ENCODE measurements at places on chromosomes 6 and 20.
A peak's percentile ranks its signal among the peaks of the same experiment; 100 is the strongest.

- DNase-seq, result no peak
Observed at GRCh38 chr6:4932228-4932903, 71.5 kb downstream of the RPP40 start.

DNA sequence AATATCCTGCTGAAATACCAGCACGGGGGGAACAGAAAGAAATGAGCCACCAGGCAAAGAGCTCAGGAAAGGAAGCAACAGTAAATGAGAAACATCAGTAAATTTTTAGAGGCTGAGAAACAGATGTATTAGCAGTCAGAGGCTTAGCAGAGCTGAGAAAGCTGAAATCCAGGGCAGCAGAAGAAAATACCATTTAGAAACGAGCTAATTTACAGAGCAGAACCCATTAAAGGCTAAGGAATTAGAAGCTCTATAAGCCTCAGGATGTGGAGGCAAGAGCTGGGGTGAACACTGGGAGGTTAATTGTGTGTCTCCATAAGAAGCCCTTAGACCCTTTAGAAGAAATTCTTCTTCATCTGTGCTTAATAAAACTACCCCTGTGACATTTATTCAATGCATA is 178.6 kb upstream of the RGS17 start:
- no peak for DNase-seq

GRCh38 chr6:168884646-168885086 is 369.0 kb downstream of the THBS2 start:
- DNase-seq, result peak; percentile 47

DNA sequence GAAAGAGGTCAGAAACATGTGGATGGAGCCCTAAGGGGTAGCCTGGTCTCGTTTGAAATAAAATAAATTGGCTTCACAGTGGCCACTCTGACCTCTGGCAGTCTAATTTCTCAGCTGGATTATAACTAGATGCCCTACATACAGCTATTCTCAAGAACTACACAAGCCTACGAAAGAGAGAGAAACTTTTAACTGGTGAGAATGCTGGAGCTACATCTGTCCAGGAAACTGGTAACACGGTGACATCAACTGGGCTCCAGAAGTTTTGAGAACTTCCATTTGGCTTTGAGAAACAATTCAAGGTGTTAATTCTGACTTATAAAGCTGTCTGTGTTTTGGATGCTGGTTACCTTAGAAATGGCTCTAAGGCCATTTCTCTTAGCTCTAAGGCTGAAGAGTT is 187.3 kb upstream of the TENT5A start:
- DNase-seq, result no peak

DNA sequence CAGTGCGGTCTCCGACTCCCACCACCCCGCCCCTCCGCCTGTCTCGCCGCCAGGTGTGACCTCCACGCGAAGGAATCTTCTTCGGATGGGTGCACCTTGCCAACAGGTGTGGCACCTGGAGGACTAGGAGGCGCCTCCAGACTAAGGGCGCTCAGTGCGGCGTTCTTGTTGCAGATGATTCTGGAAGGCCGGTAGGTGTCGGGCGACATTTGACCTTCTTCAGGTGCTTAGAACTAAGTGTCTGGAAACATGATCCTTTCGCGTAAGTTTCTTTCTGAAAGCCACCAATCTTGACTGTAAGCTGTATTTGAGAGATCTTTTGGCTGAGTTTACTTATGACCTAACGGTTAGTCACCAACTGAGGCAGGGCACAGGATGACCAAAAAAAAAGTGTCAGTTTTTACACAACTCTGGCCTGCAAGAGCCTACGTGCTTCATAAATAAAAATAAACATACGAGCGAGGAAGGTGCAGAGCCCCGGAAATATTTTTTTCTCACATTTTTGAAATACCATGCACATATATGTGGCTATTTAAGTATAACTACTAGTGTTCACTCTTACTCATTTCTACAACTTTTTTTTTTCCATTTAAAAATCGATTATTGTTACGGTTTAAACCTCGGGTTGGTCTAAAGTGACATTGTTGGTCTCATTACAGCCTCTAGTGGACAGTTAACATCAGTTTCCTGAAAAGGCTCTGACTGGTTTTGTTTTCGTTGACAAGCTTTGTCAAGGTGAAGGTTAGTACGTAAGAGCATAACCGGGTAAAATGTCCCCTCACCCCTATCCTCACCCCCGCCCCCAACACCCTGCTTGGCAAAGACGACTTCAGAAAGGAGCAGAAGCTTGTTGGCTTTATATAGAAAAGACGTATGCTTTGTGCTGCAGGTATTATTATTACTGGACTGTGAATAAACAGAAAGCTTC is 1.6 kb upstream of the ATXN1 start:
- peak; percentile 80 for DNase-seq

GRCh38 chr6:169837529-169838250 is 86.3 kb downstream of the ERMARD start:
- DNase-seq, result no peak

GRCh38 chr20:39944861-39945260 is 744.2 kb downstream of the MAFB start:
- DNase-seq, result no peak

DNA sequence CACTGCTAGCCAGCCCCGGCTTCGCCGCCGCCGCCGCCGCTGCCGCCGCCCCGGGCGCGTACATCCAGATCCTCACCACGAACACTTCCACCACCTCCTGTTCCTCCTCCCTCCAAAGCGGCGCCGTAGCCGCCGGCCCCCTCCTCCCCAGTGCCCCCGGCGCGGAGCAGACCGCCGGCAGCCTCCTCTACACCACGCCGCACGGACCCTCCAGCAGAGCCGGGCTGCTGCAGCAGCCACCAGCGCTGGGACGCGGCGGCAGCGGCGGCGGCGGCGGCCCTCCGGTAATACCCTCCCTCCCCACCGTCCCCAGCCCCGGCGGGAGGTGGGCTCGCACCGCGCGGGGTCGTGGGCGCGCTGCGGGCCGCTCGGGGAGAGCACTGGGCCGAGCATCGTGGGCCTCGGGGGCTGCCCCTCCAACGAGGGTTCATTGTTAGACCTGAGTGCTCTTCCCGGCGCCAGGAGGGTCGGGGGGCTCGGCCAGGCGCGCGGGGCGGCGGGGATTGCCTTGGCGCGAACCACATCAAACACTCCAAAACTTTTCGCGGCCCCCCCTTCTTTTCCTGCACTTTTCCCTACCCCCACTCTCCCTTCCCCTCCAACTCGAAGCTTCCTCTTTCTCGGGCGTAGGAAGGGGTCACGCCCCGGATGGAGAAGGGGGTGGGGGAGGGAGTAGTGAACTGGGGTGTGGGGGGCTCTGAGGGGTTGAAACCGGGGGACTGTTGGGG is 827 bp downstream of the E2F3 start:
- DNase-seq, result peak; percentile 49

DNA sequence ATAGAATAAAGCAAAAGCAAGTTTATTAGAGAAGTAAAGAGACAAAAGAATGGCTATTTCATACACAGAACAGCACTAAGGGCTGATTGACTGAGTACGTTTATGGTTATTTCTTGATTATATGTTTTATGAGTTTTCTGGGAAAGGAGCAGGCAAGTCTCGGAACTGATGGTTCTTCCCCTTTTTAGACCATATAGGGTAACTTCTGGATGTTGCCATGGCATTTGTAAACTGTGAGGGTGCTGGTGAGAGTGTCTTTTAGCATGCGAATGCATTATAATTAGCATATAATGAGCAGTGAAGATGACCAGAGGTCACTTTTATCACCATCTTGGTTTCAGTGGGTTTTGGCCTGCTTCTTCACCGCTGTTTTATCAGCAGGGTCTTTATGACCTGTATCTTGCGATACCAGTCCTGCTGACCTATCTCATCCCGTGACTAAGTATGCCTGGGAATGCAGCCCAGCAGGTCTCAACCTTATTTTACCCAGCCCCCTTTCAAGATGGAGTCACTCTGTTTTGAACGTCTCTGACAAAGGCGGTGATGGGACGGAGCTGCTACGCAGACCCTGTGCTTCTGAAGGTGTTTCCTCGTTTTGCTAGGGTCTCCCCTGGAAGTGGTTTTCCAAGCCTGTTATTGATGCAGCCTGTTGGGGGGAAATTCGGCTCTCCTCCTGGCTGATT is 45.4 kb upstream of the BMP6 start:
- DNase-seq, result no peak

DNA sequence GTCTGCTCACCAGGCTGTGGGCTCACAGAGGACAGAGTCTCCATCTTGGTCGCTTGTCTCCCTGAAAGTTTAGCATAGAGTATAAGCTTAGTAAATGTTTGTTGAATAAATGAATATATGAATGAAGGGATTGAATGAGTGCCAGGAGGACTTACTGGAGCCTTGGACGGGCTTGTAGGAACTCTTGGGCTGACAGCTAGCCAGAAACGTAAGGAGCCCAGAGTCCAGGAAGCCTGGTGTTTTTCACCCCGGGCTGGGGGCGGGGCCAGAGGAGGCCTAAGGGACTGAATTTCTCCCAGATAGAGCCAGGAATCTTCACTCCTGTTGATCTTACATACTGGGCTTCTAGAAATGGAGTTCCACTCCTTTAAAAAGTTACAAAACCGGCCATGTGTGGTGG is 68.5 kb upstream of the SRSF6 start:
- DNase-seq, result no peak

- no peak for DNase-seq
Observed at GRCh38 chr20:59078231-59078630, 35.6 kb upstream of the PRELID3B start.

DNA sequence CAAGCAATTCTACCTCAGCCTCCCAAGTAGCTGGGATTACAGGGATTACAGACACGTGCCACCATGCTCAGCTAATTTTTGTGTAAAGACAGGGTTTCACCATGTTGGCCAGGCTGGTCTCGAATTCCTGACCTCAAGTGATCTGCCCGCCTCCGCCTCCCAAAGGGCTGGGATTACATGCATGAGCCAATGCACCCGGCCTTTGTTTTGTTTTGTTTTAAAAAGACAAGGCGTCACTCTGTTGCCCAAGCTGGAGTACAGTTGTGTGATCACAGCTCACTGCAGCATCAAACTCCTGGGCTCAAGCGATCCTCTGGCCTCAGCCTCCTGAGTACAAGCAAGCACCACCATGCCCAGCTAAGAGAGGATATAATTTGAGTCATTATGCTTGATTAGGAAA is 5.4 kb downstream of the SERINC3 start:
- DNase-seq, result no peak

DNA sequence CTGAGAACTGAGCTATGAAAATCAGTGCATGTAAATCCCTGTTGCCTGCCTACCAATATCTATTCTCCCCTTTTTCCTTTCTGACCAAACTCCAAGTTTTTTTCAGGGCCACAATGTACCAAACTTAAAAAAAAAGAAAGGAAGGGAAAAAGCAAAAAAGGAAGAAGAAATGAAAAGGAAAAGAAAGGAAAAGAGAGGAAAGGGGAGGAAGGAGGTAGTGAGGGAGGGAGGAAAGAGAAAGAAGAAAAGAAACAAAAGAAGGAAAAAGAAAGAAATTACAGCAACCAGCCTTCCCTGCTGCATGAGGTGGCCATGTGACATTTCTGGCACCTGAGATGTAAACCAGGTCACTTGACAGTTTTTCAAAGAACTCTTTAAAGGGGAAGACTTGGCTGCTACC is 4.4 kb downstream of the CNKSR3 start:
- DNase-seq, result no peak

DNA sequence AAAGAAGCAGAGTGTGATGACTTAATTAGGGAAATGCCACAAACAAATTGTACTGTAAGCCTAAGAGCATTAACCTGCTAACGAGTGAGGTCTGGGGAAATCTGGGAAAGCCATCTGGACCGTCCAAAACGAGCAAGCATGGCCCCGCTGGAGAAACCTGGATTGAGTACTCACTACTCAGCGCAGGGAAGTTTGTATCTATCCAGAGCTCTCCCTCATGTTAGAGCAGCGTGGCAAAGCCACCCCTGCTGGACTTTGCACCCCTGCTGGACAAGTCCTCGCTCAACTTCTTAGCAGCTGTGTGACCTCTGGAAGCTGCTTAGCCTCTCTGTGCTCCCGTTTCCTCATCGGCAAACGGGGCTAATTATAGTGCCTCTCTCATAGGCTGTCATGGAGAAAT is 37.3 kb downstream of the PSMG4 start:
- DNase-seq, result no peak

DNA sequence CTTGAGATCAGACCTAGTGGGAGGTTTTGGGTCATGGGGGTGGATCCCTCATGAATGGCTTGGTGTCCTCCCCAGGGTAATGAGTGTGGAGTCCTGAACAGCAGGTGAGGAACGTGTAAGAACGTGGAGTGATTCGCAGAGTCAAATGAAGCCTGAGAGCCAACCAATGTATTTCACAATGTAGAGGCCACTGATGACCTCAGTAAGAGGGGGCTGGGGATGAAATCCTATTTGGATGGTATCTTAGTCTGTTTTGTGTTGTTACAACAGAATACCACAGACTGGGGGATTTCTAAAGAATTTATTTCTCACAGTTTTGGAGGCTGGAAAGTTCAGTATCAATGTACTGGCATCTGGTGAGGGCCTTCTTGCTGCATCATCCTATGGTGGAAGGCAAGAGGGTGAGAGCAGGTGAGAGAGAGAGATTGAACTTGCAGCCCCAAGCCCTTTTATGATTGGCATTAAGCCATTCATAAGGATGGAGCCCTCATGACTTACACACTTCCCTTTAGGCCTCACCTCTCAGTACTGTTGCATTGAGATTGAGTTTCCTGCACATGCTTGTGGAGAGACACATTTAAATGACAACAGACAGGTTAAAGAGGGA is 47.3 kb upstream of the HIVEP1 start:
- no peak for DNase-seq

DNA sequence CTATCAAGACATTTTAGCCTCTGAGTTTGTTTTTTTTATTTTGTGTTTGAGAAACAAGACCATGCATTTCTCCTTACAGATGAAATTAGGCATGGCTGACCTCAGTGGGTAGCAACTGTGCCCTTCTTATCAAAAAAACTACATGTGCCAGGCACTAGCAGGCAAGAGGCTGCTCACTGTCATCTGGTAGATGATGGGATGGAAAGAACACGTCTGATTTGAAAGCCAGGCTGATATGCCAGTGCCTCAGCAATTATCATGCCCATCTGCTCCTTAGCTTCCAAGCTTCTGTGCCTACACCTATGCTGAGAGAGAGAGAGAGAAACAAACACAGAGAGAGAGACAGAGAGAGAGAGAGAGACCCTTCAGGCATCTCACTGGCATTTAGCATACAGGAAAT is 149.9 kb downstream of the C6orf118 start:
- no peak for DNase-seq

- no peak for DNase-seq
Observed at GRCh38 chr6:32623693-32624092, 13.5 kb upstream of the HLA-DQA1 start.

DNA sequence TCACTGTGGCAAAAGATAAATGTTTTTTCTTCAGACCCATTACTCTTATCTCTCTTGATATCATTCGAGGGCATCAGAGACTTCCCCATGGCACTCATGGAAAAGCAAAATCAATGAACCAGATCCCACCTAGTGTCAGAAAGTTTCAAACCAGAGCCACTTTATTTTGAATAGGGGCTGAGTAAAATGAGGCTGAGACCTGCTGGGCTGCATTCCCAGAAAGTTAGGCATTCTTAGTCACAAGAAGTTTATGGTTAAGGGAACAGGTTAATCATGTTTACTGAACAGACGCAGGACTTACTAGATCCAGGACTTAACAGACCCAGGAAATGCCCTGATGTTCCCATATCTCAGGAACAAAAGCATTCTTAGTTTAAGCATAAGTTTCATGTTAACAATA is 369.9 kb downstream of the BTBD3 start:
- no peak for DNase-seq

Measured in upper lobe of left lung (tissue), 6 donors.